Endothelial cell of umbilical vein (primary cell): ENCODE measurements at places on chromosomes 2 and 18.

DNA sequence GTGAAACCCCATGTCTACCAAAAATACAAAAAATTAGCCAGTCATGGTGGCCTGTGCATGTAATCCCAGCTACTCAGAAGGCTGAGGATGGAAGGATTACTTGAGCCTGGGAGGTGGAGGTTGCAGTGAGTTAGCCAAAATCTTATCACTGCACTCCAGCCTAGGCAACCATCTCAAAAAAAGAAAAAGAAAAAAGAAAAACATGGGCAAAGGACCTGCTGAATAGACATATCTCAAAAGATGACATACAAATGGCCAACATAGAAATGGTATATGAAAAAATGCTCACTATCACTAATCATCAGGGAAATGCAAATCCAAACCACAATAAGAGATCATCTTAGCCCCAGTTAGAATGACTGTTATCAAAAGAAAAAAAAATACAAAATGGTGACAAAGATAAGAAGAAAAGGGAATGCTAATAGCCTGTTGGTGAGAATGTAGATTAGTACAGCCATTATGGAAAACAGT, 1.4 kb upstream of the TGOLN2 start:
- no peak overlapping the region for H3K4me3 ChIP-seq
- peaks cover 29% of the 10 kb centered on the region for H3K4me1 ChIP-seq
- peaks cover 3% of the 10 kb centered on the region for H3K36me3 ChIP-seq
- no peak for DNase-seq
- no peak overlapping the region for H3K27ac ChIP-seq

- H3K4me1 ChIP-seq: no peaks in the 10 kb centered on the region
- no peak overlapping the region for H3K27ac ChIP-seq
- no peaks in the 10 kb centered on the region for H3K27me3 ChIP-seq
- H3K4me3 ChIP-seq: no peak overlapping the region
These were observed 68.9 kb upstream of the FZD7 start for GRCh38 chr2:201964631-201965206.

GRCh38 chr2:228763379-228763981, 507.6 kb downstream of the PID1 start:
- H3K4me3 ChIP-seq: no peak overlapping the region
- H3K27ac ChIP-seq: no peak overlapping the region
- H3K36me3 ChIP-seq: no peaks in the 10 kb centered on the region
- DNase-seq: no peak

DNA sequence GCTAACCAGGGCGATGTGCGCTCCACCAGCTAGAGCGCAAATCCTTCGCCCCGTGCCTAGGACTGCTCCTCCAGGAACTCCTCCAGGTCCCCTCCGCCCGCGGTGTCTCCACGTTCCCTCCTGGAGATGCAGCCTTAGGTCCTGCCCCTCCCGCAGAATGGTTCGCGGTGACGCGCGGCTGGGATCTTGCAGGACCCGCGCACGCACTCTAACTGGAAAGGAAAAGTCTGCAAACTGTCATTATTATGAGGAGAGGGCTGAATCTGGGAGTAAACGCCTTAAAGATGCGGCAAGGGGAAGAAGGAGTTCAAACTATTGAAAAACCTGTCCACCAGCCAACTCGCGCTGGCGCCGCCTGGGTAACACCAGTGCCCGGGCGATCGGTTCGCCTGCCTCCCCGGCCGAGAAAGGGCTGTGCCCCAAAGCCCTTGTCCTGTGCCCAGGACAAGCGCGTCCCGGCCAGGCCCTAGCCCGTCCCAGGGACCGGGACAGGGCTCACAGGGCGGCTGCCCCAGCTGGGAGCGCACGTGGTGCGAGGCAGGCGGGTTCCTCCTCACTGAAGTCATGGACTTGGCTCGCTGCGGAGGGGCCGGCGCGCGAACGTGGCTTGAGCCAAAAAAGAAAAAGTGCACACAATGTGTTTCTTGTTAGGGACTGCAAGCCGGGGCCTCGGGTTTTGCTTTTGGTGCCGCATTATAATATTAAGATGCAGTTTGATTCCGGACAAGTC, 5.5 kb upstream of the ID2 start:
- H3K4me3 ChIP-seq: peak overlapping the region; percentile 26
- no peak overlapping the region for H3K27ac ChIP-seq
- H3K4me1 ChIP-seq: peaks cover 43% of the 10 kb centered on the region
- peaks cover 26% of the 10 kb centered on the region for H3K27me3 ChIP-seq
- peak; percentile 39 for DNase-seq
